ENCODE measurements at places on chromosomes 2 and 18. TPM values are rescaled to one million over a fixed set of nuclear protein-coding genes. Genes with fewer than 3 reads are reported as not detected.

The SPIRE1 gene
- total RNA-seq: 2.9 TPM

DNA sequence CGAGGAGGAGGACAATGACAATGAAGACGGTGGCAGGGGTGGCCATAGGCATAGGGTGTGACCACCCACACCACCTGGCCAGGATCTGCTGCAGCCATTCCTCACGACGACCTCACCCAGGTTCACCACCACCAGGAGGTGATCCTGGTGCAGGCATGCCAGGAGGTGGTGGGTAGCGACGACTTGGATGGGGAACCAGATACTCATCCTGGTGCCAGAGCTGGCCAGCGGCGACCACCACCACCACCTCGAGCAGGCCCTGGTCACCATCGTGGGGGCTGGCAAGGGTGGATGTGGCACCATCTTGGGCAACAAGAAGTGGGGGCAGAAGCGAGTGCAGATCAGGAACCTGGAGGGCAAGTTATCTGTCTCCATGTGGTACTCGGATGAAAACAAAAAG, 117.1 kb upstream of the NXPH2 start:
- DNase-seq: no peak

The ATP6V1C2 gene
- total RNA-seq: 0.14 TPM

The SLC9A4 gene
- total RNA-seq: not detected

The CHRNA1 gene
- total RNA-seq: not detected

DNA sequence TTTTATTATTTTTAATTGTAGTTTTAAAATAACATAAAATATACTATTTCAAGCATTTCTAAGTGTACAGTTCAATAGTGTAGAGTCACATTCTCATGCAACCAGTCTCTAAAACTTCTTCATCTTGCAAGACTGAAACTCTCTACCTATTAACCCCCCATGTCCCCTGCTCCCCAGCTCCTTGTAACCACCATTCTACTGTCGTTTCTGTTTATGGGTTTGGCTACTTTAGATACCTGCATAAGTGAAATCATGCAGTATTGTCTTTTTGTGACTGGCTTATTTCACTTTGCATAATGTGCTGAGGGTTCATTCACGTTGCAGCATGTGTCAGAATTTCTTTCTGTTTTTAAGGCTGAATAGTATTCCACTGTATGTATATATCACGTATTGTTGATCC, 139.4 kb downstream of the SMAD7 start:
- DNase-seq: no peak

The C1QL2 gene
- not detected for total RNA-seq

DNA sequence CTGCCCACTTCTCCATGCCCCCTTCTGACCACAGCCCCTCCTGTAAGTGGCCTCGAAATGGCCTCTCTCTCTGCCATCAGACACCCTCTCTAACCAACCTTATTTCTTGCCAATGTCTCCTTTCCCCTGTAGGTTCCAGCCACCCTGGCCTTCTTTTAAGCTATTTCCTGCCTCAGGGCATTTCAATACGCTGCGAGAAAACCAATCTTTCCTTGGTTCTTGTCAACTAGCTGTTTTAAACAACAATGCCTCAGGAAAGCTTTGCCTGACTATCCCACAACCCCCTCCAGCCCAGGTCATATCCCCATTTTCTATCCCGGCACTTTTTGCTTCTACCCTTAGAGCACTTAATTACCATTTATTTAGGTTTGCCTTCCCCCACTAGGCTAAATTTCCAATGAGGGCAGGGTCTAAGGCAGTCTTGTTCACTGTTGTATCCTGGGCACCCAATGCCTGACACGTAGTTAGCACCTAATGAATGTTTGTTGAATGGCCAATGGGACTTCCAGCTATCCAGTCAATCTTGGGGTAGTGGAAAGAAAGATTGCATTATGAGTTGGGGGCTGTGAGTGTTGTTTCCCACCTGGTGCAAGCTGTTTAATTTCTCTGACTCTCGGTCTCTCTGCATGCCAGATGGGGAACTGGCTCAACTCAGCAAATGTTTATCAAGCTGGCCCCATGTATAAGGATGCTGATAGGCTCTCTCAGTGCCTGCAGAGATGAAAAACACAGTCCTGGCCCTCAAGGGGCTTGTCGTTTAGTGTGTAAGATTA, 291.2 kb downstream of the SRBD1 start:
- no peak for DNase-seq

GRCh38 chr2:101479328-101479727, 4.4 kb upstream of the RFX8 start:
- DNase-seq: no peak

DNA sequence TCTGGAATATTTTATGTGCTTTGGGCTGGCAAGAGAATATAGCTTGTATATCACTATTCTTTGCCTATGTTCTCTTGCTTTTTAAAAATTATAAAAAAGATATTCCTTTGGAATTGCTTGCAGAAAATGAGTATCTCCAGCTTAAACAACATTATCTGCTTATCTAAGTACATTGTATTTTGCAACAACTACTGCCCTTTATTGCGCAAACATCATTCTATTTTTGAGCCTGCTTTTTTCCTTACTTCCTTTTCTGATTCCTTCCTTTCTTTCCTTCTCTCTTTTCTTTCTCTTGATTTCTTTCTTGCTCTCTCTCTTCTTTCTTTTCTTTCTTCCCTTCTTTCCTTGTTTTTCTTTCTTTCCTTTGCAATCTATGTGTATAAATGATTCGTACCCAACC, 74.0 kb downstream of the UNC80 start:
- no peak for DNase-seq

DNA sequence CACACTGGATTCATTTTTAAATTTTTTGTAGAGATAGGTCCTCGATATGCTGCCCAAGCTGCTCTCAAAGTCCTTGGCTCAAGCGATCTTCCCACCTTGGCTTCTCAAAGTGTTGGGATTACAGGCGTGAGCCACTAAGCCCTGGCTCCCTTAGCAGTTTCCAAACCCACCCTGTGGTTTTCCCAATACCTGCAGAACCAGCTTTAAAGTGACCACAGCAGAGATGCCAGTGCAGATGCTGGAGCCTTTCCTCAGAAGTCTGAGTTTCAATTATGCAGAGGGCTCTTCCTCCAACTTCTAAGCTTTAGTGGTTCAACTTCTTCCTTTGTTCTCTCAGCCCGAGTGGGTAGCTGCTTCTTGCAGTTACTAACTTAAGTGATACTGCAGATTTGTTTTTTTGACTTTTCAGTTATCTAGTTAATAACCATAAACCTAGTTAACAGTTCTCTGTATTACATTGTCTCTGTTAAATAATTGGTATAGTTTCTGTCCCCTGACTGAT, 8.1 kb upstream of the HAAO start:
- DNase-seq: no peak

The GAREM2 gene
- total RNA-seq: 0.19 TPM

DNA sequence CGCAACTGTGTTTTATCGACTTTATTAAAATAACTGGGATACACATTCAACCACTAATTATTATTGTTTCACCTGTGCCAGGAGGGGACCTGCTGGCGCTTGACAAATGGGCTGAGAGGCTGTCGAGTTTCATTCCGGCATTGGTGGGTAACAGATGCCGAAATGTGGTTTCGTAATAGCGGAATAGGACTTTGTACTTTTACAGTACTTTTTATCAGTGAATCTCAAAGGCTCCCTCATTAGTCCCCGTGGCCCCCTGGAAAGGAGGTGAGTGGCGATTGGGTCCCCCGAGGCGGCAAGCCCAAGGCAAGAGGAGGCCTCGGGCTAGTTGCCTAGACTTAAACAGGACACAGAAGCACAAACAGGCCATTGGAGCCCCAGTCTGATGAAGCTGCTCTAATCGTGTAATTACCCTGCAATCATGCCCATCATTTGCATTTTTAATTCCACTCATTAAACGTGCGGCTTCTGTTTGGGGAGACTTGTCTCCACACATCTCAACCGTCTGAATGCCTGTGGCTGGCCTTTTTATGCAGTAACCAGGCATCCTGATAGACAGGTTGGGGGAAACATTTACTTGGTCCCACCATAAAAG, 193.2 kb downstream of the INO80D start:
- no peak for DNase-seq

DNA sequence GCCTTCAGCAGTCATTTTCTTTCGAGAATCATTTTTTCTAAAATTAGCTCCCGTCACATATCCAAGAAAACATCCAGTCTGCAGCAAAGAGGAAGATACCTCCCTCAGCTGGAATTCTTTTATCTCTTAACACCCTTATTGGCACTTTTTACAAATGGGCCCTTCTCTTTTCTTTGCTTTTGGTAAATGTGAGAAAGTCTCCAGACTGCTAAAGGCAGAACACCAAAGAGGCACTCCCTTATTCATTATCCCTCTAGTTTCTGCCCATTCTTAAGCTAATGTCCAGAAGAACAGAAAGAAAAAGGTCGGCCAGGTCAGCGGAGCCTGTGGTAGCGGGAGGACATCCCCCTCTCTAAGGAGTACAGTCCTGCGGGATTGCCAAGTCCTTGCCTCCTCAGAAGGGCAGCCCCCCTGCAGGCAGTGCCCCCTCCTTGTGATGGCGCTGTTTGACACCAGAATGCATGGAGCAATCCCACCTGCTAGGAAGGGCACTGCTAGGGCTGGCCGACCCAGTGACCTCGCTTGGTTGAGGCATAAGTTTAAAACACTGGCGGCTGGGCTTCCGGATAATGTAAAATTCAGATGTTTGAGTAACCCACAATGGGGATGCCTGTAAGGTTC, 34.0 kb downstream of the ST6GAL2 start:
- no peak for DNase-seq

DNA sequence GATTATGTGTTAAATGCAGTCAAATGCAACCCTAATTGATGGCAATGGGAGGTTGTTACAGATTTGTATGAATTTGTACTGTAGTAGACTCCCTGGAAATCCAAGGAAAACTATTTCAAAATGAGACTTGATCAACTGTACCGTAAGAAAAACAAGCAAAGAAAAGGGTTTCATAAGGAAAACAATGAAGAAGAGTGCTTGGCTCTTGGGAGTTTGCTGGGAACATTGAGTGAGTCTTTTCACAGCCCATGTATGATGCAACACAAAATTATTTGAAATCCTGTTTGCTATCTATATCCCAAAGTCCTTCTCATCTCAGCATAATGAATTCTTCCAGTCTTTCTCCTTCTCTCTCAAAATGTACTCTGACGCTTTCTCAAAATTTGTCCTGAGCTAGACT, 67.0 kb upstream of the OSR1 start:
- DNase-seq: no peak

DNA sequence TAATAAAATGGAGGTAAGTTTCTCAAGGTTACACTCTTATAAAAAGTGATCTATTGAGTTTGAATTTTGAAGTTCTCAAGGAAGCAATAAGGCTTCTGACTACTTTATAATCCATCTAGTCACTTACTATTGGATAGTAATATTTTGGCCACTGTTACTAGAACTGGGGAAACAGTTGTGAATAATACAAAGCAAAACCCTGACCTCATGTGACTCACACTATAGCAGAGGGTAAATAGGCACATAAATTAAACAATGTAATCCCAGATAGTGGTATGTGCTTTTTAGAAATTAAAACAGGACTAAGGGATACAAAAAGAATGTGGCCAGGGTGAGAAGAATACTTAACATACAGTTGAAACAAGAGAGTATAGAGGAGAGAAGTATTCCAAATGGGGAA, 78.6 kb downstream of the CALCRL start:
- DNase-seq: no peak

The UGT1A5 gene
- total RNA-seq: not detected

The SERPINB4 gene
- not detected for total RNA-seq

DNA sequence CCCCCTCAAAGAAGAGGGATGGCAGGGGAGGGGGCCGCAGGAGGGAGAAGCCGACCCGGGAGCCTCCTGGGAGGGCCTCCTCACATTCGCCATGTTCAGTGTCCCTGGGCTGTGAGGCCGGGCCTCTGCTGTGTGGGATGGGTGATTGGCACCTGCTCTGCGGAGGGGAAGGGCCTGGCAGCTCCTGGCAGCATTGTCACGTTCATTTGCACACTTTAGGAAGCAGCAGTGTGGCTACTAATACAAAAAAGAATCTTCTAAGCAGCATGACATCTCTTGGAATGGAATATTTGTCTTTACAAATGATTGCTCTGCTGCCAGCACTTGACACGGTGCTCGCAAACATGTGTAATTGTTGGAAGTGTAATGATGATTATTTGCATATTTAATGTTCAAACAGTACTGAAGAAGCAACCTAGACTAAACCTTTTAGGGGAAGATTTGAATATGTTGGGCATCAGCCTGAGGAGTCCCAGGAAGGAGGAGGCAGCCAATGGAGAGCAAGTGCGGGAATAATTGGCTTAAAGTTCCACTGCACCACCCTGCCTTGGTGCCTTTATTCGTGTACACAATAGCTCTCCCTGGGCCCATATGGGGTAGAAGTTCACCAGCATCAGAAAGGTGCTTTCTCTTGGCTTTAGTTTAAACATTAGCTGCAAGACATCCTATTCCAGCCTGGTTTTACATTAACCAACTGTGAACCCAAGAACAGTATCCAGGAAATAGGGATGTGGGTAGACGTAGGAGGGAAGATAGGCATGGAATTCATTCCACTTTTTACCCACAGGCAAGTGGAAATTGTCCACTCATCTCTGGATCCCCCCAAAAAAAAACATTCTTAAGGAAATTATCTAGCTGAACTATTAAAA, 404.9 kb downstream of the TMEM182 start:
- DNase-seq: no peak

DNA sequence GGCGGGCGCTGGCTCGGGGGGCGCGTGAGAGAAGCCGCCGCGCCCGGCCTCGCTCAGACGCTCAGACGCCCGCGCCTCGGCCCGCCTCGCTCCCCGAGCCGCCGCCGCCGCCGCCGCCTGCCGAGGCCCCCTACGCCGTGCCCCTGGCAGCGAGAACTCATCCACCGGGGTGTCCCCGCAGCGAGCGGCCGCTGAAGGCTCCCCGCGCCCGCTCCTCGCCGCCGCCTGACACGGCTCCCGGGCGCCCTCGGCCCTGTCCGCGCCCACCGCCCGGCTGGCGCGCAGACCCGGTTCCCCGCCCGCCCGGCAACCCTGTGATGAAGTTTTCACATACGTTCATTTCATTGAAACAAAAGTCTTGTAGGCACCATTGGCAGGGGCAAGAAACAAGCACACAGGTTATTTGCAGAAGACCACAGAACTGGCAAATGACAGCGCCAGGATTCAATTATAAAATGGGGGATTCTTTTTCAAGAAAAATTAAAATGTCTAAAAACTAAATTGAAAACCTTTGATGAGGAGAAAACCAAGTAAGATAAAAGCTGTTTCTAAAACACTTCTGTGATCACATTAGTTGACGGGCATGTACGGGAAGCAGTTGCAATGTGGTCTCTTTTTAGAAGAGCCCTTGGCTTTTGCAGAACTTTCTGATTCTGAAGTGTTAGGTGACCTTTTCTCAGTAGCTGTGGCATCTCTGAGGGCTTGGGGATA, 50.5 kb upstream of the TUBA3D start:
- DNase-seq: no peak

DNA sequence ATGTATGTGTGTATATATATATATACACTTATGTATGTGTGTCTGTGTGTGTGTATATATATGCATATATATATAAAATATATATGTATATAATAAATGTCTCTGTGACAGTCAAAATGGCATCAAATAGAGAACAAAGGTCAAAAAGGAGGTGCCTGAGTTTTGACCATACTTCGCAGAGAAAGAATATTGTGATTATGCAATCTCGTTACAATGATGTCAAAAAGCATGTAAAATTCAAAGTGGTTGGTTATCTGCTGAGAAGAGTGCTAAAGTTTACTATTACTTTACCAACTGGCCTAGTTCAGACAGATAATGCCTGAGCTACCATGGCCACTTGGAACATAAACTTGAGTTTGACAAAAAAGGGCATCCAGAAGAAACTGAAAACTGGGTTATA, 375.0 kb downstream of the NBAS start:
- DNase-seq: no peak
